ENCODE measurements at places on chromosomes 13 and 19. TPM values are rescaled to one million over a fixed set of nuclear protein-coding genes. Genes with fewer than 3 reads are reported as not detected.

DNA sequence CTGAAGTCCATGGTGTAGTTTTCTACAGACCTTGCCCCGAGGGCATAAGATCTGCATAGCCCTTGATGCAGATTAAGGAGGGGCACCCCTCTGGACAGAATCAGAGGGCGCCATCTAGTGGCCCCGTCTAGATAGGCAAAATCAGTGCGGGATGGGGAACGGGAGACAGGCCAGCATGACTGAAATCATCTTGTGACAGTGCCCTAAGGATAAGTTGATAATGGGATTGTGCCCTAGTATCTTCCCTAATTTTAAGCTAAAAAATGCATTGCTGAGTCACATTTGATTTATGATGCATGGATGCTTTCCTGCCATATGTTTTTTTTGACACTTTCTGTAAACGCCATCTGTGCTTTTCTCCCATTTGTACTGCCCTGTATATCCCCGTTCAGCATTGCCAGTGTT, 19.0 kb upstream of the GPI start:
- peak; percentile 25 for DNase-seq

DNA sequence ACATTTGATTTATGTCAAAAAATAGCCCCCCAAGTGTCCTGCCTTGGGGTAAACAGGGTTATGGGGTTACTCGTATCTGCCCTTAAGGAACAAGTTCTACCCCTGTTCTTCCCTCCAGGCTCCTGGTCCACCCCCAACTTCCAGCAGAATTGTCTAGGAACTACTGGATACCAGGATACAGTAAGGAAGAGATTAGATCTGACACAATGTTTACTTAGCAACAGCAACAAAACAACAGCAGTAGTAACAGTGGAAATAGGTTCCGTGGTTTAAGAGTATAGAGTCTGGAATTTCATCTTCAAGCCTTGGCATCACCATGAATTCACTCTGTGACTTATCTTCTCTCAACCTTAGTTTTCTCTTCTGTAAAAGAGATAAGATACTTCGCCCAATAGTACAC, 1.7 kb upstream of the FAM98C start:
- no peak for DNase-seq

DNA sequence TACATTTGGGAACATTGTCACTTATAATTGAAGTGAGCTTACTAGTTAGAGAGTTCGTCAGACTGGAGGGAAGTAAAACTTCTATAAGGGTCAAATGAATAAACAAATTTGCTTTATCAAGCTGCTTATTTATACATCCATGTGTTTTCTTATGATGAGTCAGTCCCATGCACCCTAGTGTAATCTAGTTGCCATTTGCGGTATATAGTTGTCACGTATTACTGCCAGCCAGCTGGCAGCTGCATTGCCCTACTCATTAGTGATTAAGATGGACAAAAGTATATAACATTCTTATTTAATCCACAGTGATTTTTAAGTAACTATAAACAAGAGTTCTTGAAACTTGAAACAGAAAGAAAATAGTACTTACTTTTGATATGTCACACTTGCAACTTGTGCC, 182.4 kb downstream of the GPC6 start:
- DNase-seq, result no peak

DNA sequence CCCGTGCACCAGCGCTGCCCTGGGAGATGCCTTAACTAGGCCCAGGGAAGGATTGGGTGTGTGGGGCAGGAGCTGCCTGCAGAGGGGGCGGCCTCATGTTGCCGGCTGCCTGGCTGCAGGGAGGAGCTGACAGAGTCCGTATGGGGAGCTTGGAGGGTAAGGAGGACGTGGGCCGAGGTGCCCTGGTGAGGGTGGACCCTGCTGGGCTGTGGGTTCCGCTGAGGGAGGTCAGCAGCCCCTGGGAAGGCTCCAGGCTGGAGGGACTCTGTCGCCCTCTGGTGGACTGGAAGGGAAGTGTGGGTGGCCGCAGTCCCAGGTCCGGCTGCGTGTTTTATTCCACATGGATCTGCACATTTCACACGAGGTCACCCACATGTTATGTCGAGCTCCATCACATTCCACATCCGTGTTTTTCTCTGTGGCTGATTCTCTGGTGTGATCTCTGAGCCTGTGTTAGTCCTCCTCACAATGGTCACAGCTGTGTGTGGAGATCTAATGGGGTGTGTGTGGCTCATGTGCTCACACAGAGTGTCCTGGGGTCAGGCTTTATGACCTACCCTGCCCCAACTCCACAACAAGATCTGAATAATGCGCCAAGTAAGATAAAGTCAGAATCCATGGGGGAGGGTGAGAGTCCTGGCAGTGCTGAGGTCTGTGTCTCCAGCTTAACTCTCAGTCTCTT, 1.8 kb upstream of the CEACAM8 start:
- DNase-seq, result no peak

DNA sequence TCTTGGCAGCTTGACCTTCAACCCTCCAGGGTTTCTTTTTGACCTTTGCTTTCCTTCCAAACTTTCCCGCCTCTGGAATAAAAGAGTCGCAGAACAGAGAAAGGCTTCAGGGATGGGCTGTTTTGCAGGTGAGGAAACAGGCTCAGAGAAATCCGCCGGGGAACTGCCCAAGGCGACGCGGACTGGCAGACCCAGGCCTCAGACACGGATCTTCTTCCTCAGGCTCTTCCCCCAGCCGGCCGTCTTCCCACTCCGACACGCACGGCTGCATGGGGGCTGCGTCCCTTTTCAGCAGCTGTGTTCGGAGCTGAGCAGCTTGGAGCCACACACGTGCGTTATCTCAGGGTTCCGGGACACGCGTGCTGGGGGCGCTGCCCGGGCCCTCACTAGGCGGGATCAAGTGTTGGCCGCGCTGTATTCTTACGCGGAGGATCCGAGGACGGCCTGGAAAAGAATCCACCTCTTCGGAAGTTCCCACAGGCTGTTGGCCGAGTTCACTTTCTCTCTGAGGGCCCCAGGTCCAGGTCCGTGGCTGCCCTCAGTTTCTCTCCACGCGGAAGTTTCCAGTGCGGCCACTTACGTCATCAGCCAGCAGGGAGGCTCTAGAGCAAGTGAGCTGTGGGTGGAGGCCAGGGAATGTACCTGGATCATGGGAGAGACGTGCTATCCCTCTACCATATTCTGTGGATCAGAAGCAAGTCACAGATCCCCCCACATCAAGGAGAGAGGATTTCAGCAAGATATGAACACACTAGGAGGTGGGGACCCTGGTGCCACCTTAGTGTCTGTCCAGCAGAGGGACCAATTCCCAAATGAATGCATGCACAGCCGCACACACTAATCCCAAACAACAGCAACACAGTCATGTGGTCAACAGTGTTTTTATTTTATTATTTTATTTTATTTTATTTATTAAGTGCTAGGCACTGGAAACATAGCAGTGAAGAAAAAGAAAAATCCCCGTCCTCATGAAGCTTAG, 100.4 kb downstream of the ING1 start:
- no peak for DNase-seq

DNA sequence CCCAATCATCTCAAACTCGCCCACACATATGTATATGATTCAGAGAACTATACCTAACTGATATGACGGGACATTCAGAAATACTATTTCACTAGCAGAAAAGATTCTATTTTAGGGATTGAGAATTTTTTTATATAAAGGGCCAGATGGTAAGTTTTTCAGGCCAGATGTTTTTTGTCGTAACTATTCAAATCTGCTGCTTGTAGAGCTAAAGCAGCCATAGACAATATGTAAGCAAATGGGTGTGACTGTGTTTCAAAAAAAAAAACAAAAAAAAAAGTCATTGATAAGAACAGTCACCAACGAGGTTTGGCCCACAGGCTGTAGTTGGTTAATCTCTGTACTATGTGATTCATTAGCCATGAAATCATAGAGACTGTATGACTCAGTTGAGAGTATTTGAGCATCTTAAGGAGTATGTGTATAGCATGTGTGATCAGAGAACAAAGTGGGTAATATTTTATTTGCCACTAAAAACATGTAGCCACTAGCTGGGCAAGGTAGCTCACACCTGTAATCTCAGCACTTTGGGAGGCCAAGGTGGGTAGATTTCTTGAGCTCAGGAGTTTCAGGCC, 2724.7 kb downstream of the PCDH9 start:
- DNase-seq, result no peak

DNA sequence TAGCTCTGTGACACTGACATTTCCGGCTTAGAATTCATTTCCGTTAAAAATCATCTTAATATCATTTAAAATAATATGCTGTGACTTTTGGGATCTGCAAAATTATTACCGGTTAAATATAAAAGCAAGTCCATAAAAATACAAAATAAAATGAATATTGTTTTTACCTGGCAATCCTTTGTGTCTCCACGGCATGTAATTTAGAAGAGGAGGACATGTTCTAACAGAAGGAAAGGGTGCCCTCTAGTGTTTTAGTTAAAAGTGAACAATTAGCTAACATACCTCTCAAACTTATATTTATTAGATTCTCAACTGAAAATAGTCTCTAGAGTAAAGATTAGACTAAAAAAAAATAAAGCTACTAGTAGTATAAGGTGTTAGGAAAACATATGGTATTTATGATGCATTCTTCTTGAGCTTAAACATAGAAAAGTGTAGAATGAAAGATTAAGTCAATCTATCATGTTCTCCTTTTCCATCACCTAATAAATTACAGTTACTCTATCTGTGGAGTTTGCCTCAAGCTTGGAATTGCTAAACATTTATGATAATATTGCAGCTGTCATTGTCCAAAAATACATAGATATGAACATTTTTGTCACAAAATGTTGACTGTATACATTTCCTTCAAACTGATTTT, 676.7 kb upstream of the SPRY2 start:
- DNase-seq, result no peak

- DNase-seq, result peak; percentile 68
Observed at GRCh38 chr19:44748426-44749254, at the start of gene BCL3. Gene BCL3, plus strand, starts transcription at chr19:44748708. Its CDS starts 83 bp downstream, at chr19:44748791.

DNA sequence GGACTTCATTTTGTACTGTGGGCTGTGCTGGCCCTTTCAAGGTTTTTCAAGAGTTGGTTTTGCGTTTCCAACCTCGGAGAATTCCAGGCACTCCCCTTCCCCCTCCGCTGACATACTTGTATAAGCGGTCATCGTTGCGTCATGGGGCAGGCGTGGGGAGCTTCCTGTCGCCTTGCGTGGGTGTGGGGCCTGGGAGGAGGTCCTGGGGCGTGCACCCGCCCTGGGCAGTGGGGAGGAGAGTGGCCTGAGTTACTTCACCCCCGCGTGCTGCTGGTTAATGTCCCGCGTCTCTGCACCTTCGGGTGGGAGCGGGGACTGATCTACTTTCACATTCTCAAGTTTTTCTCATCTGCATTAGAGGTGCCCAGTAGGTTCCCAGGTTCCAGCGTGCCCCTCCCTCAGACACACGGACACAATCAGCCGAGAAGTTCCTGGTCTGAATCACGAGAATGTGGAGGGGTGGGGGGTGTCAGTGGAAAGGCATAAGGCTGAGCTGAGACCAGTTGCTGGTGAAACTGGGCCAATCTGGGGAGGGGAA, 4.1 kb downstream of the IER2 start:
- peak; percentile 93 for DNase-seq

- no peak for DNase-seq
Observed at GRCh38 chr13:40039061-40039460, 383.6 kb downstream of the COG6 start.

DNA sequence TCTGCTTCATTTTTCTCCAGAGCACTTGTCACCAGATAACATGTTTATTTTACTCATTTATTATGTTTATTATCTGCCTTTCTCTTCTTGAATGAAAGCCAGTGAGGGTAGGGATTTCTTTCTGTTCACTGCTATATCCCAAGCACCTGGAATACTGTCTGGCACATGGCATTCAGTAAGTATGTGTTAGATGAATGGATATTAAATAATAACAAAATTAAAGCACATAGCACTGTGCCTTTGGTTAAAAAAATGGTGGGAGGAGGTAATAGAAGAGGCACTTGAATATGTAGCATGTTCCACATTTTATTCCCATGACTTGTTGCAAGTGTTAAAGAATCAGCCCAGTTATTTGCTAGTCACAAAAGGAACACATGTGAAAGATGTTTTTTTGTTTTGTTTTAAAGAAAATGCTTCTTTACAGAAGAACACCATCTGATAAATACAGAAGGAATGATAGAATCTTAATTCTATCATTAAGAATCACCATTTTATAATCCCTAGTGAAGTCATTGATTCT, 151.0 kb downstream of the DLEU7 start:
- no peak for DNase-seq

Gene CEACAM21
- 0.25 TPM for total RNA-seq

Gene ZNF556
- 4.8 TPM for total RNA-seq

Gene ADAMTS10
- total RNA-seq, result 23.6 TPM

Gene SCN1B
- total RNA-seq, result 0.83 TPM

All from ovary (tissue), 10 donors.